ENCODE measurements at places on chromosomes 7 and 10. TPM values are rescaled to one million over a fixed set of nuclear protein-coding genes. Genes with fewer than 3 reads are reported as not detected.
A peak's percentile ranks its signal among the peaks of the same experiment; 100 is the strongest.

RELN gene
- polyA plus RNA-seq, result 0.08 TPM

PDK4 gene
- 71.3 TPM for polyA plus RNA-seq

KIAA1217 gene
- polyA plus RNA-seq, result 11.9 TPM

ST8SIA6 gene
- not detected for polyA plus RNA-seq

ZNF282 gene
- polyA plus RNA-seq, result 12.9 TPM

DNA sequence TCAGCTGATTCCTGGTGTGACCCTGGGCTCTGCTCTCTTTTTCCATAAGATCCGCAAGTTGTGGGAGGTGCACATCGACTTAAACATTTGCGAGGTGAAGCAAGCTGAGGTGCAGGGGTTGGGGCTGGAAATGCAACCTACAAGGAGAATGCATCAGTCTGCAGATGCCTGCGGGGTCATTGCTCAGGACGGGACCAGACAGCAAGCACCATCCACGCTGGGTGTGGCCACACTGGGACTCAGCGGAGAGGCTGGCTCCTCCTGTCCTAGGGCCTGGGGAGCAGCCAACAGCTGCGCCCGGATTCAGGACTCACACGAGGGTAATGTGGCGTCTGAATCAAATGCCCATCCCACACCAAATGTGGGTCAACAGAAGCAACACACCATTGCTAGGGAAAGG lies 33.8 kb downstream of the STK32C start:
- H3K27ac ChIP-seq, result no peak overlapping the region
- DNase-seq, result peak; percentile 25
- H3K27me3 ChIP-seq, result no peaks in the 10 kb centered on the region
- no peaks in the 10 kb centered on the region for H3K36me3 ChIP-seq

DNA sequence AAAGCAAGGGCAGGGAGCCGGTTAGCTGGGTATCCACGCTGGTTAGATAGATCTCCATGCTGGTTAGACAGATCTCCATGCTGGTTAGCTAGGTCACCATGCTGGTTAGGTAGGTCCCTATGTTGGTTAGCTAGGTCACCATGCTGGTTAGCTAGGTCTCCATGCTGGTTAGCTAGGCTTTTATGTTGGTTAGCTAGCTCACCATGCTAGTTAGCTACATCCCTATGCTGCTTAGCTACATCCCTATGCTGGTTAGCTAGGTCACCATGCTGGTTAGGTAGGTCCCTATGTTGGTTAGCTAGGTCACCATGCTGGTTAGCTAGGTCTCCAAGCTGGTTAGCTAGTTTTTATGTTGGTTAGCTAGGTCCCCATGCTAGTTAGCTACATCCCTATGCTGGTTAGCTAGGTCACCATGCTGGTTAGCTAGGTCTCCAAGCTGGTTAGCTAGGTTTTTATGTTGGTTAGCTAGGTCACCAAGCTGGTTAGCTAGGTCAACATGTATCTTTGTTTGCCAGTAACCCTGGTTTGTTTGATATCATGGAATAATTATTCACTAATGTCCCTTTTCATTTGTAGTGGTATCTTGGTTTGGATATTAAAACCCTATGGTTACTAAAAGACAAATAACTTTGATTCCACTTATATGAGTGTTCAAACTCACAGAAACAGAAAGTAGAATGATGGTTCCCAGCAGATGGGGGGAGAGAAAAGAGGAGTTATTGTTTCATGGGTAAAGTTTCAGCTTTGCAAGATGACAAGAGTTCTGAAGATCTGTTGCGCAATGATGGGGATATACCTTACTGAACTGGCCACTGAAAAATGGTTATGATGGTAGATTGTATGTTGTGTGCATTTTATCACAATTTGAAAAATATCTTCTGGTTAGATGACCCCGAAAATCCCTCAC lies 136.2 kb downstream of the PRPF18 start:
- no peak overlapping the region for H3K27ac ChIP-seq
- H3K4me3 ChIP-seq, result no peak overlapping the region
- no peaks in the 10 kb centered on the region for H3K27me3 ChIP-seq
- H3K36me3 ChIP-seq, result no peaks in the 10 kb centered on the region
- H3K4me1 ChIP-seq, result no peaks in the 10 kb centered on the region
- DNase-seq, result no peak

GRCh38 chr7:77537778-77538280 lies 734 bp downstream of the PTPN12 start:
- no peaks in the 10 kb centered on the region for H3K36me3 ChIP-seq
- H3K4me3 ChIP-seq, result peak overlapping the region; percentile 92
- peak; percentile 65 for DNase-seq
- H3K4me1 ChIP-seq, result peaks cover 25% of the 10 kb centered on the region
- H3K27ac ChIP-seq, result peak overlapping the region; percentile 97

- H3K27ac ChIP-seq, result no peak overlapping the region
- H3K4me1 ChIP-seq, result no peaks in the 10 kb centered on the region
- DNase-seq, result no peak
- H3K36me3 ChIP-seq, result no peaks in the 10 kb centered on the region
- H3K4me3 ChIP-seq, result no peak overlapping the region
Measured at GRCh38 chr7:137386966-137387365, 43.4 kb upstream of the PTN start.

DNA sequence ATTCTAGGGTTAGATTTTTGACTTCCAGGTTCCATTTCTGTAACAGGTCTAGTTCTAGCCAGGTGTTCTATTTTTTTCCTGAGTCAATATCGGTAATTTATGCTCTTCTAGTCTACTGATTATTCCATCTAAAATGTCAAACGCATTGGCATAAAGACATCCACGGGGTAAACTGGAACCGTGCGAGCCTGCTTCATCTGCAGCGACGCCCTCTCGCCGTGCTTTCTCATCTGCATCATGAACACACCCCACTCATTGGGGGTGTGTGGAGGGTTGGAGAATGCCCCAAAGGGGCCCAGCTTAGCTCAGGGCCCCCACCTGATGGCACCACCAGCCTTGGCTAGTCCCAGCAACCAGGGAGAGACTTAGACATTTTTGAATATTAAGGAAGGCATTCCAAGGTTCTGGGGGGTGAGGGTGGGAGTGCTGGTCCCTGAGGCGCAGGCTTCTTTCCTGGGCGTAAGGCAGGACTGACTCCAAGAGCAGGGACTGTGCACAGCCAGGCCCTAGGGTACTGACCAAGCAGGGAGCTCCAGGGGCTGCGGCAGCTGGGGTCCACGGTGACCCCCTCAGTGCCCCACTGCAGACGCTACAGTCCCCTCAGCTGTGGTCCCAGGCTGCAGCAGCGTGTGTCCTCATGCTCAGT lies 12.9 kb upstream of the CRYGN start:
- no peaks in the 10 kb centered on the region for H3K27me3 ChIP-seq
- no peaks in the 10 kb centered on the region for H3K4me1 ChIP-seq
- no peak overlapping the region for H3K4me3 ChIP-seq
- DNase-seq, result no peak
- no peaks in the 10 kb centered on the region for H3K36me3 ChIP-seq
- no peak overlapping the region for H3K27ac ChIP-seq

- no peaks in the 10 kb centered on the region for H3K36me3 ChIP-seq
- no peak overlapping the region for H3K4me3 ChIP-seq
- H3K4me1 ChIP-seq, result no peaks in the 10 kb centered on the region
- no peaks in the 10 kb centered on the region for H3K27me3 ChIP-seq
- H3K27ac ChIP-seq, result no peak overlapping the region
Measured at GRCh38 chr7:16463520-16463919, 2.0 kb downstream of the SOSTDC1 start.

GRCh38 chr10:131874991-131875451 lies 25.8 kb upstream of the PPP2R2D start:
- H3K27me3 ChIP-seq, result no peaks in the 10 kb centered on the region
- H3K36me3 ChIP-seq, result no peaks in the 10 kb centered on the region
- H3K27ac ChIP-seq, result no peak overlapping the region
- no peaks in the 10 kb centered on the region for H3K4me1 ChIP-seq
- peak; percentile 84 for DNase-seq

- DNase-seq, result no peak
- no peaks in the 10 kb centered on the region for H3K36me3 ChIP-seq
- no peak overlapping the region for H3K27ac ChIP-seq
- no peaks in the 10 kb centered on the region for H3K4me1 ChIP-seq
- no peaks in the 10 kb centered on the region for H3K27me3 ChIP-seq
Measured at GRCh38 chr10:8312781-8313180, 258.3 kb downstream of the GATA3 start.

GRCh38 chr10:71218046-71218650 lies 5.8 kb downstream of the UNC5B start:
- no peak overlapping the region for H3K27ac ChIP-seq
- H3K36me3 ChIP-seq, result no peaks in the 10 kb centered on the region
- no peak overlapping the region for H3K4me3 ChIP-seq
- no peaks in the 10 kb centered on the region for H3K4me1 ChIP-seq
- no peak for DNase-seq
- H3K27me3 ChIP-seq, result no peaks in the 10 kb centered on the region

DNA sequence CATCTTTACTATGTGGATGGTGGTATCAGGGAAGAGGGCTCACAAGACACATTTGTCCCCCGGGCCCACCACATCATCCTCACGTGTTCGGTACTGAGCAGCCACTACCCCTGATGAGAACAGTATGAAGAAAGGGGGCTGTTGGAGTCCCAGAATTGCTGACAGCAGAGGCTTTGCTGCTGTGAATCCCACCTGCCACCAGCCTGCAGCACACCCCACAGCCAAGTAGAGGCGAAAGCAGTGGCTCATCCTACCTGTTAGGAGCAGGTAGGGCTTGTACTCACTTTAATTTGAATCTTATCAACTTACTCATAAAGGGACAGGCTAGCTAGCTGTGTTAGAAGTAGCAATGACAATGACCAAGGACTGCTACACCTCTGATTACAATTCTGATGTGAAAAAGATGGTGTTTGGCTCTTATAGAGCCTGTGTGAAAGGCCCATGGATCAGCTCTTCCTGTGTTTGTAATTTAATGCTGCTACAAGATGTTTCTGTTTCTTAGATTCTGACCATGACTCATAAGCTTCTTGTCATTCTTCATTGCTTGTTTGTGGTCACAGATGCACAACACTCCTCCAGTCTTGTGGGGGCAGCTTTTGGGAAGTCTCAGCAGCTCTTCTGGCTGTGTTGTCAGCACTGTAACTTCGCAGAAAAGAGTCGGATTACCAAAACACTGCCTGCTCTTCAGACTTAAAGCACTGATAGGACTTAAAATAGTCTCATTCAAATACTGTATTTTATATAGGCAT lies 9.1 kb upstream of the CSGALNACT2 start:
- H3K4me3 ChIP-seq, result no peak overlapping the region
- no peaks in the 10 kb centered on the region for H3K36me3 ChIP-seq

All from pancreas (tissue), 10 donors.